ENCODE measurements at places on chromosomes 5 and 9.

GRCh38 chr9:15144622-15145061 lies 162.4 kb downstream of the TTC39B start:
- DNase-seq = no peak

GRCh38 chr9:107049803-107050184 lies 186.8 kb downstream of the ZNF462 start:
- no peak for DNase-seq

DNA sequence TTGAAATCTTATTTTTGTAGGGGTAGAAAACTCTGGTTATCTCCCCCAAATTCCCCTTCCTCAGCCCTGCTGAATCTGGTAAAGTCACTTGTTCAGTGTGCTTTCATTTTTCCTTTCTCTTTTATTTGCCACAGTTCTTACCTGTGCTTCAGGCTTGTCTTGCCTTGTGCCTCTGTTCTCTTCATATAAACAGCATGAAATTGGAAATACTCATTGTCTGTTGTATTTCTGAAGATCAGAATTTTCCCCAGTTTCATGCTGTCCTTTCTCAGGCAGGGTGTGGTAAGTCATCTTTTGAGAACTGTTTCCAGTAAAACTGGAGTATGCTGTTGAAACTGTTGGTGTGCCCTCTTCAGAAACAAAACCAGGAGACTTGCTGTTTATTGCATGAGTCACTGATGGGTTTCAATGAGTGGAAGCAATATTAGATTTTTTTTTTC lies 7.0 kb downstream of the PAM start:
- no peak for DNase-seq

- DNase-seq = no peak
These were observed 159.9 kb downstream of the FBXL17 start for GRCh38 chr5:108222011-108222410.

- DNase-seq = no peak
These were observed 34.7 kb downstream of the ADAM19 start for GRCh38 chr5:157540707-157541446.

DNA sequence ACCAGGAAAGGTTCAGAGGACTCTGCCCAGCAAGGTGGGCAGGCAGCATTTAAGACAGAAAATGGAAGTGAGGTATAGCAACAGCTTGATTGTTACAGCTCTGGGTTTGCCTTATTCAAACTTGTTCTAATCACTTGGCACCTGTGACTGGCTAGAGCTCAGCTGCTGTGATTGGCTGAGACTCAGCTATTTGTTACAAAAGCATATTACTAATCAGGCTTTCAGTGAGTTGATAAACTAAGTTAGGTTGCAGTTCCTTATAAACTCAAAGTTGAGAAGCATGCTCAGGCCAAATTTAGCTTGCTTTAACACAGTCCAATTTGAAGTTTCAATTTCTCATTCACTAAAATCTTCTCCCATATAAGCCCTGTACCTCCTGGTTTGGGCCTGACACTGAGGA lies 56.3 kb downstream of the GDA start:
- DNase-seq = no peak

DNA sequence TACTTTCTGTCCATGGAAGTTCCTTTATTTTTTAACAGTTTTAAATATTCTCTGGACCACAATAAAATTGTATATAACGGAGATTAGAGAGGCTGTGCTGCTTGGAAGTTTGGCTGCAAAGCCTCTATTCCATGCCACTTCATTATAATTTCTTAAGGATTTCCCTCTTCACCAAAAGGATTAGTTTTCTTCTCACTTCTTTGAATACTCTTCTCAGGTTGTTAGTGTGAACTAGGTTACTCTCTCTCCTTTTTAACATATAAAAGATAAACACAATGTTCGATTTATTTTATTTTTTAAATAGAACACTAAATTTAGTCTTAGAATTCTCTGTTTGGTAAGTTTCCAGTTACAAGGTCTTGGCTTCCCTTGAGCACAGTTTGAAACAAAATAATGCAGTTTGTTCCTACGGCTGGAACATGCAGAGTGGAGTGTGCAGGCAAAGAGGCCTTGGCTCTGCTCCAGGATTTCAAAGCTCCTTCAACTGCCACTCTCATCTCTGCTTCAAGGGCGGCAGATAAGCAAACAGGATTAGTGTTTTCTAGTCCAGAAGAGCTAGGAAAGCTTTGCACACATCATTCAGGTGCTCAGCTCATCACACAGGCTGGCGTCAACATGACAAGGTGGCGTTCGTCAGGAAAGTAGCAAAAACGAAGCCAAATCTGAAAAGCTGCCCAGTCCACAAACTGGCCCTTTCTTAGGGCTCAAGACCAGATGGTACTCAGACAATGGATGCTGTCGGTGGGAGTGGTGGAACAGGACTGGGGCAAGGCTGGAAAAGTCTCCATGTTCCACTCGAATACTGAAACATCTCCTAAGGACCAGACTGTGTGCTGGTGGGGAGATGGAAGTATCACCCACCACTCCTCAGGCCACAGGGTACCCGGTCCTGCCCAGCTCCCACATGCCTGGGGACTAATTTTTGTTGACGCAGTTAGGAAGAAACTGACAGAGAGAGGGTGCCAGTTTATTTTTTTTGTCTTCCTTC lies 286.6 kb downstream of the CRB2 start:
- no peak for DNase-seq

GRCh38 chr5:81850501-81851357 lies 99.8 kb upstream of the SSBP2 start:
- no peak for DNase-seq

GRCh38 chr9:124853605-124854143 lies 414 bp downstream of the WDR38 start:
- DNase-seq = no peak

DNA sequence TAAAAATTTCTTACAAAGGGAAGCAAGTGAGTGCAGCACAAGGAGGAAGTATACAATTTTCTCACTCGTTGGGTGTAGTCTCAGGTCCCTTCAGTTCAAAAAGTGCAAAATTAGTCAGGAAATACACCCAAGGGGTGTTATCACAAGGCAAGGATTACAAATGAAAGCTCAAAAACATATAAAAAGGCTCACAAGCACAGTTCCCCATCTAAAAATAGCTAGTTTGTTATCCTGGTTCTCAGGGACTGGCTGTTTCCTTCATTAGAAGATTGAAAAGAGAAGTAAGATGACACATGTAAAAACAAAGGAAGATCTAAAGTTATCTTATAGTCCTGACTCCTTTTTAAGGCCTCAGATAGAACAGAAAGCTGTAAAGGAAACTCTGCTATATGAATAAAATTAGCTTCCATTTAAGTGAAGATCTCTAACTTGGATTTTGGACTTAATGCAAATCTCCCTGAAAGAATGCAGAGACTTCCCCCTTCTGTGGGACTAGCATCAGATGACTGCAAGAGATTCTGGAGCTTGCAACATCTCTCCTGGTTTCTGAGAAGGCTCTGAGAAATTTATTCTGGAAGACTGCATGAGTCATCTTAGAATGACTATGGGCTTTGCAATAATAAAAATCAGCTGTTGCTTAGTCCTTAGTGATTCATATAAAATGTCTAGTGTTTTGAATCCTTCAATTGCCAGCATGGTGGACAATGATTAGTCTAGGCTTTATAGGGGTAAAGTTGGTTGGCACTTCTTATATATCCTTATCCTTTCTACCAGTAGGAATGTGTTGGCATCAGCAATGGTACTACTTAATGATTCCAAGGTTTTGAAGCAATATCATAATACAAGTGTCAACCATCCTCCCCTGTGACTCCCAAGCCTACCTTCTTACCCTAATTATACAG lies 25.4 kb downstream of the DAB2 start:
- peak; percentile 93 for DNase-seq

GRCh38 chr9:74577956-74578355 lies 80.8 kb downstream of the RORB start:
- DNase-seq = no peak

GRCh38 chr9:101173907-101174306 lies 145.4 kb downstream of the PLPPR1 start:
- DNase-seq = no peak

DNA sequence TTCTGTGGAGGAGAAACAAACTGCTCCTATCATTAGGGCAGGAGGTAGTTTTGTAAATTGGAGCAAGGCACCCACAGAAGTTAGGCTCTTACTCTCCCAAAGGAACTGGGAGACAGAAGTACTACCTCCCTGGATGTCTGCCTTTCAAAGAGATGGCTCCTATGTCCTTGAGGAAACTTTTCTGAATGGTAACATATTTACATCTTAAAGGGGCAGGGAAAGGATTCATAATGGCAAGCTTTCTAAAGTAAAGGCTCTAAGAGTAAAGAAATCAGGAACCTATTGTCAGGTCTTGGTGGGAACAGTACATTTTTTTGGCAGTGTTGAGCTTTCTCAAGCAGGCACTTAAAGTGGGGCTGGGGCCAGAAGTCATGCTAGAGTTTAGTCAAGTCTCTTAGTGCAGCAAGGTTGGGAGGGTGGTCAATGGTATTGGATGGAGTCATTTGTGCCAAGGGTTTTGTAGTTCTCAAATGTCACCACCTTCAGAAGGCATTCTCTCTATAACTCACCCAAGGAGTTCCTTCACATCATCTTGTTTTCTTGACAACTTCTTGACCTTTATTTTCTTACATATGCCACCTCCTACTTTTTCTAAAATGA lies 26.3 kb upstream of the NDFIP1 start:
- no peak for DNase-seq

DNA sequence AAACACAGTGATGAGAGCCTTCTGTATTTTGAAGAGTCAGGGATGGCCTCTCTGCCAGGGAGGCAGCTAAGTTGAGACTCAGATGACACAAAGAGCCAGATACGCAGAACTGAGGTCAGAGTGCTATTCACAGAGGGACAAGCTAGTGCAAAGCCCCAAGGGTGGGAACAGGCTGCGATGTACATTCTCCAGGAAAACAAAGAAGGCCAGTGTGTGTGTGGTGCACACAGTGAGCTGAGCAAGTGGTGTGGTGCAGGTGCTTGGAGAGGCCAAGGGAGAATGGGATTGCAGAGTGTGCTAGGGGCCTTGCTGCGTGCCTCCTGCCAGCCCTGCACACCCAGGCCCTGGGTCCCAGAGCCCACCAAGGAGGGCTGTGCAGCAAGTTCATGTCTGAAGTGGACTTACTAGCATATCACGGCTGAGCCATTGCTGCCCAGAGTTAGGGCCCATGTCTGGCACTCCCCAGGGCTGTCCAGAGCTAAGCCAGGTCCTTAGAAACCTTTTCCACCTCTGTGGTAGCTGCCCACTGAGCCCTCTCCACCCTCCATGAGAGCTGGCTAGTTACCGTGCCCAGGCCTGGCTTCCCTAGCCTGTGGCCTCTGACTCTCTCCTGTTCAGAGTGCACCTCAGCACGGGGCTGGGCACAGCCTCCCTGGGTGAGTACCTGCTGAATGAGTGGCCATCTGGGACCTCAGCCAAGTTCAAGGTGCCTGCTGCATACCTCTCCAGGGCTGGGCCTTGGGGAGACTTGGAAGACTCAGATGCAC lies 9.3 kb downstream of the SLC25A48 start:
- no peak for DNase-seq

DNA sequence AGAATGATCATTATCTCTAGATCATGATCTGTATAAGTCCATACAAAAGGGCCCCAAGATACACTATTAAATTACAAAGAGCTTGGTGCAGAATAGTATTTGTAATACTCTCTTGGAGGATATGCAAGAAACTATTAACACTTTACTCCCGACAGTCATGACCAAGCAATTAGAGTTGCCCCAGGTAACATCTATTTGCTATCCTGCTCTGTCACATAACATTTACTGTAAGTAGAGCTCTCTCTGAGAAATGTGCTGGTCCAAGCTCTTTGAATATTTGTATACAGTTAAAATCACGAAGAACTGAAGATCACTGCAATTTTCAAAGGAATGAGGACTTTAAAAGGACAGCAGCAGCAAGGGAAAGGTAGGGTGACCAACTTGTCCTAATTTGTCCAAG lies 553.7 kb downstream of the RAB3C start:
- no peak for DNase-seq

- DNase-seq = no peak
These were observed 281.5 kb upstream of the GRIA1 start for GRCh38 chr5:153209016-153209415.

DNA sequence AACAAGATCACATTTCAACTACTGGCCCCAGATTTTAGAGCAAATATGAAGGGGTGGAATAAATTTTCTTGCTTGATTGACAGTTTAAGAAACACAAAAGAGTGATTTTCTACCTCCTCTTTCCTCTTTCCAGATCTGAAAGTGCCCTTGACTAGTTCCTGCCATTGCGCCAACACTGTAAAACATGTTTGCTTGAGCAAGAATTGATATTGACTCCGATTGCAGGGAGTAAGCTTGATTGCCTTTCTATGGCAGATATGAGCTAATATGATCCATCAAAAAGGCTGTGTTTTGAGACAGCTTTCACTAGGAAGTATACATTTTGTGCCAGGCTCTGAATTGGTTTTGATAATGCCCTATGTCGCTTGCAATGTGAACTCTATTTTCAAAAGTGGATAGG lies 508.8 kb downstream of the SEMA5A start:
- no peak for DNase-seq

- no peak for DNase-seq
These were observed 298.4 kb downstream of the PSAT1 start for GRCh38 chr9:78595200-78595945.

GRCh38 chr5:157473383-157474320 lies 13.6 kb downstream of the NIPAL4 start:
- no peak for DNase-seq

DNA sequence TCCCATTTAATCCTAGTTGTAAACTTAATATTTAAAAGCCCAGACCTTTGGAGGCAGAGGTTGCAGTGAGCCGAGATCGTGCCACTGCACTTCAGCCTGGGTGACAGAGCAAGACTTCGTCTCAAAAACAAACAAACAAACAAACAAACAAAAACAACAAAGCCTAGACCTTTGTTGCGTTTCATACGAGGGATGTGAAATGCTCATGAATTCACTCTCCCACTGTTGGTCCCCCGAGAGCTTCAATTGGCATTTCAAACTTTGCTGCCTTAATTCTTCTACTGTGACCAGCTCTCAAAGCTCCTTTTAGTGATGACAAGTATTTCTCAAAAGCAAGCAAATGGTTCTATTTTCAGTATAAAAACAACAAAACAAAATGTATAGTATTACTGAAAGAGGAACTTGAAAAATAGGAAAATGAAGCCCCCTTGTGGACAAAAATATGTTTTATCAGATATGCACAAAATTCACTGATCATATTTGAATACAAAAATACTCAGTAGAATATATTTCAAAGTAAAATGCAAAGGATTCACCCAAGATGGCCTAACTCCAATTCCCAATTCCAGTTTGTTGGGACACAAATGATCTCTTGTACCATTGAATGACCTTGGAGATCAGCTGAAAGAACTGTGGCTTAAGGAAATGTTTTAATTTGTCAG lies 140.4 kb downstream of the ESM1 start:
- DNase-seq = no peak

GRCh38 chr5:115360046-115360685 lies 63.7 kb upstream of the CCDC112 start:
- DNase-seq = no peak

Measured in AG09319 (cell line).